ENCODE measurements at places on chromosomes 16 and 17.
A peak's percentile ranks its signal among the peaks of the same experiment; 100 is the strongest.

DNA sequence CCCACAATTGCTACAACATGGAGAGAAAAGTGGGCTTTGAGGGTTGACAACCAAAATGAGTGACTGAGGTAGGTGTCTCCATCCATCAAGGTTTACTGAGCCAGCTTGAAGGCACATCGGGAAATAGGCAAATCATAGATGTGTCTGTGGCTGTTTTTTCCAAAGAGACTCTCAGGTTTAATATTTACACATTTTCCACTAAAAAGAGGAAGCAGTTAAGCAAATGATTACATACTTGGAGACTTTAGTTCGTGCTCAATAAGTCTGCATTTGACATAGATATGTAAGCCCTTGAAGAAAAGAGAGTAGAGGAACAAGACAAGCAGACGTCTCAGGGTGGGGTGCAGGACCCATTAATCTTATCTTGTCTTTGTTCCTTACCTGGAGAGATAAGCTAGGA is 148.9 kb upstream of the COX10 start:
- DNase-seq = no peak

DNA sequence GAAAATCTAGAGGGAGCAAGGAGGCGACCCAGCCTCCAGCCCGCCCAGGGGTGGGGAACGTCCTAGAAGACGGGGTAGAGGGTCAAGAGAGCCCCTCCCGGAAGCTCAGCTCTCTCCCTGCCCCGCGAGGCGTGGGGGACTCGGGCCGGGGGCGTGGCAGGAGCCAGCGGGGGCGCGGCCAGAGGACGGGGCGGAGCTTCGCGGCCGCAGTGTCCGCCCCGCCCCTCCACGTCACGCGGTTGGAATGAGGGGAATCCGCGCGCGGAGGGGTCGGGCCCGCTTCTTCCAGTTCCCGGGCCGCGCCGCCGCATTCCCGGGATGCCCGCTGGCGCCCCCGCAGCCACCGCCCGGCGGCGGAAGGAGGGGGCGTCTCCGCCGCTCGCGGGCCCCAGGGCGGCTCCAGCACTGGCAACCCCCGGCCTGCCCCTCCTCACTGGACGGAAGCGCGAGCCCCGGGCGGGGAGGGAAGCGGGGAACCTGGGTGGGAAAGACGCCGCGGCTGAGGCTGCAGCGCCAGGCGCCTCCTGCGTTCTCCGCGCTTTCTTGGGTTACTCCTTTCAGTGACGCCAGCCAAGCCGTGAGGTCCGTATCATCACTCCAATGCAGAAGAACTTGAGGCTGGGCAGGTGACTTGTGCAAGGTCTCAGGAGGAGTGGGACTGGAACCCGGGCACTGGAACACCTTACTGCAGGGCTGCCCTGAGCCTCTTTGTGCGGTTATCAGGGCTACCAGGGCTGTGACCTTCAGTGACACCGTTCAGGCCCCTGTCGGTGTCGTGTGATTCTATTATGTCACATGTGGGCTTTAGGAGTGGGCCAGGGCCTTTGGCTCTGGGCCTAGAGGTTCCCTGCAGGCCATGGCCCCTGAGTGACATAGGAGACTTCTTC is 4.3 kb downstream of the MYO1C start:
- peak; percentile 95 for DNase-seq

DNA sequence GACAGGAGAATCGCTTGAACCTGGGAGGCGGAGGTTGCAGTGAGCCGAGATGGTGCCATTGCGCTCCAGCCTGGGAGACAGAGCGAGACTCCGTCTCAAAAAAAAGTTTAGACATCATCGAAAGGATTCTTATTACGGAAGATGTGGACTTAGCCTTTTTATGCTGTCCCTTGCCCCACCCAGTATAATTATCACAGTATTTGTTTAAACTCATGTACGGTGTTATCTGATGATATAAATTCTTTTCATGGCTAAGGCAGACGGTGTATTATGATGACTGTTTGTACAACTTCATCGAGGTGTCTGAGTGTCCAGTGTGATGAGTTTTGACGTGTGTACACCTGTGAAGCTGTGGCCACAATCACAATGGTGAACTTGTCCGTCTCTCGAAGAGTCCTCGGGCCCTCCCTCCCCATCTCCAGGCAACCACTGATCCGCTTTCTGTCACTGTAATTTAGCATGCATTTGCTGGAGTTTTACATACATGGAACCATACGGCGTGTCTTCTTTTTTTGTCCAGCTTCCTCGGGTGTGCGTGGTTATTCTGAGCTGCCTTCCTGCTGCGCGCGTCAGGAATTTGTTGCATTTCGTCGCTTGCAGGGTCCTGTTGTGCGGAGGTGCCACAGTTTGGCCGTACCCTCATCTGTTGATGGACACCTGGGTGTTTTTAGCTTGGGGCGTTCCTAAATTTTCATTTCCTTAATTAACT is 26.2 kb downstream of the BAIAP2 start:
- DNase-seq = no peak

GRCh38 chr17:51088287-51088686 is 32.4 kb downstream of the SPAG9 start:
- DNase-seq = no peak

DNA sequence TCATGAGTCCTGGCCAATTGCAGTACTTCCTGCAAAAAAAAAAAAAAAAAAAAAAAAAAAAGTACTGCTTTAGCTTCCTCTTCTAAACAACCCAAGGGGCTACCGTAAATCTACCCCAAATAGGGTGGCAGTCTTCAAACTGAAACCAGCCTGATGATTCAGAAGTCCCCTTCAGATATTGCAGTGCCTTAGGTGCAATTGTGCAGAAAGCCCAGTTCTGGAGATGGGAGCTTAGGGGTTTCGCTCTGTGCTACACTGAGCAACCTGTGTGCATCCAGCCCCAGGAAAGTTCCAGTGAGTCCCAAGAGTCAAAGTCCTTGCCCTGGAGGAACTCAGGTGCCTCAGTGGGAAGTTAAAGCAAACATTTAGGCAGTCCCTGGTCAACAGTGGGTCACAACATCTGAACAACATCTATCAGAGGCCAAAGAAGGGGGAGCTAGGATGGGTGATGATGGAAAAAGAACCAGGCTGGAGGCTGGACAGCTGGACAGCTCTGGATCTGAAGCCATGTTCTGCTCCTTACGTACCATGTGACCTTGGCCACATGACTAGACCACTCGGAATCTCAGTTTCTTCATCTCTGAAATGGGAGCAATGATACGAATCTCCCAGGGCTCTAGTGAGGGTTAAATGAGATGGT is 6.7 kb upstream of the CIITA start:
- DNase-seq = no peak

GRCh38 chr17:20202141-20202621 is 193.0 kb downstream of the SPECC1 start:
- no peak for DNase-seq

DNA sequence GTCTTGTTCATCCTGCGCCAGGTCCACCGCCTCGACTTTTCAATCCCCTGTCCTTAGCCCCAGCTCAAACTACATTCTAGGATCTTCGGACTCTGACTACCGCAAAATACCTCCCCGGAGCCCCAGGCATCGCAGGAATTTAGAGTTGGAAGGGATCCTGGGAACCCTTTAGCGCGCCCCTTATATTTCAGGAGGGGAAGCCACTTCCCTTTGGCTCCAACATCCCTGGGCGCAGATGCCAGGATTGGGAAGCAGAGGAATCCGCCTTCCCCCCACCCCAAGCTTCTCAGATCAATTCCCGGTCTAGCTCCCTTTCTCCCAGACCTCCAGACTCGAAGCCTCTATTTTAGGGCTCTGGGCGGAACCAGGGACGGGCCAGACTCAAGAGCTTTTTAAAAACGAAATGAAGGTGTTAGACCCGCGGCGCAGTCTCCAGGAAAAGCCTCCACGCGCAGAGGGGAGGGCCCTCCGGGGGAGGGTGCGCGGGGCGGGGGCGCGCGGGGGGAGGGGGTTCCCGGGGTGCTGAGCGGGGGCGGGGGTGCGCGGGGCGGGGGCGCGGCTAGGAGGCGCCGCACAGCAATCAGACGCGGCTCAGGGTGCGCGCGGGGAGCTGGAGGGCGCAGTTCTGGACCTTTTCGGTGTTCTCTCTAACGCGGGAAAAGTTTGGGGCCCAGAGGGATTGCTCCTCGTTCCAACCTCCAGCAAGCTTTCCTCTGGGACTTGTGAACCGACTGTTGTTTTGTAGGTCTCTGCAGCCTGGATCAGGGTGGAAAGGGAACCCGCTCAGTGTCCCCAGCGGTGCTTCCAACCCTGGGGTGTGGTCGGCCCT is 1.6 kb downstream of the AHSP start:
- DNase-seq = no peak

DNA sequence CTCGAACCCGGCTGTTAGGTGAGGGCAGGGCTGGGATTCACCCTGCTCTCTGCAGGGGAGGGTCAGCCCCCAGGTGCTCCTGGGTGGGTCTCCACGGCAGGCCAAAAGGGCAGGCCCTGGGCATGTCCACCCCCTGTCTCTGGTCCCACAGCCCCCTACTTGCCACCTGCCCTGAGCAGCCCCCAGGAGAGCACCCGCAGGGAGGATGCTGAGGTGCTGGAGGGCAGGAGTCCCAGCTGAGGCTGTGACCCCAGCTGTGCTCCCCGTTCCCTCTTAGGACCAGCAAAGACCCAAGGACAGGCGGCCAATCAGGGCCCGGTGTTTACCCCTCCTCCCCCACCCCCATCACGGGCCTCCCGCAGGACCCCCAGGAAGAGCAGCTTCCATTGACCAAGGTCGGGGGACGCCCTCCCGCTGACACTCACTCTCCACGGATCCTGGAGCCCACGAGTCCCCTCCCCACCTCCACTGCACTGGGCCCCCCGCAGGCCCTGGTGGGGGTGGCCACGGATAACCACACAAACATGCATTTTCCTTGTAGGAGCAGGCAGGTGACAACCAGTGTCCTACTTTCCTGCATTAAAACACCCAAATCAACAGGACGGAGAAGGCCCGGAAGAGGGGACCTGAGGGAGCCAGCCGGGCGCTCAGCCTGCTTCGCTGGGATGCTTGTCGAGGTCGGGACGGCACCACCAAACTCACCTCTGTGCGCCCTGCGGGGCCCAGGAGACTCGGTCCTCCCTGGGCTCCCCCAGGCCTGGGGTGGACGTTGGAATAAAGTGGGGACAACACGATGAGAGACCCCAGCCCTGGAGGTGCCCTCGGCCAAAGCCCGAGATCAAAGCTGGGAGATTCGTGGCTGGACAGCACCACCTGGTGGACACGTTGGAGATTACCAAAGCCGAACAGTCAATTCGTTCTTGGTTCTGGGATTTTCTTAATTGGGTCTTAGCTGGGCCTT is 22.5 kb upstream of the ENPP7 start:
- no peak for DNase-seq

DNA sequence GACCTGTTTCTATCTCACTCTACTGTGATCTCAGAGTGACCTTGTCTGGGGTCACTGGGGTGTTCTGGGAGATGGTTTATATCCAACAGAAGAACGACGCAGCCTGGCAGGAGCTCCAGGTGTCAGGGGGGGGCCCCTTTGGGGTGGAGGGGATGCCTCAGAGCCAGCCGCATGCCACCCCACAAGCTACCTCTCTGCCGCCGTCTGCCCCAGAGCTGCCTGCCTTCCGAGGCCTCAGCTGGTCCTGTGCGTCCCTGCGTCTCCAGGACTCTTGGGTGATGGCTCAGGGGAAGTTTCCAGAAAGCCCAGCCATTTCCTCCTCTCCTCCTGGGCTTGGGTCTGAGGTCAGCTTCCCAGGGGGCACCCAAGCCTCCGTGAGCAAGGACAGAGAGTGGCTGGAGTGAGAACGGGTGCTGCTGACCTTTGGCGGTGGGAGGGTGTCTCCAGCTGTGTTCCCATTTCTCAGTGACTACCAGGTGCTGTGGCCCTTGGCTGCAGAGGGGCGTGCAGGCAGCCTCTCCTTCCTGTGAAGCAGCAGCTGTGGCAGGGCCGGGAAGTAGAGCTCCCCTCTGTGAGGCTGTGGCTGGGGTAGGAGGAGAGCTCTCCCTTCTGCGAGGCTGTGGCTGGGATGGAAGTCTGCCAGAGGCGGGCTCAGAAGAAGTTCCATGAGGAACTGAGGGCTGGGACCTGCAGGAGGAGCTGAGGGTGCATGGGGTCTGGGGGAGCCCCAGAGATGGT is 19.8 kb downstream of the JPH3 start:
- DNase-seq = no peak

- DNase-seq = no peak
Measured at GRCh38 chr17:70024253-70024652, 50.8 kb upstream of the KCNJ16 start.

DNA sequence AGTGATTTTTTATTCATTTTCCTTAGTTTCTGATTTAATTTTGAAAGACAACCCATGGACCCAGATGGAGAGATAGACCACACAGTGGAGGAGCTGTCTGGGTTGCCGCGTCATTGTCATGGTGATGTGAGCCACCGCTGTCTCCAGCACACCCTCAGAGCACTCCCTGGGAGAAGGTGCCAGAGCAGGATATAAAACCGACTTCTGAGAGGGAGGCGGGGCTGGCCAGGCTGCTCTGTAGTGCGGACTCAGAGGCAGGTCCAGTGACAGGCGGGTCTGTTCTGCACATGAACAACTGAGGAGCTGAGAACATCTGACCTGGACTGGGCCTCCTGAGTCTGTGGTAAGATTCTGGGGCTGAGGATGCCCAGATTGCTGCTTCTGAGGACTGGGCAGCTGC is 216.3 kb upstream of the NLRP1 start:
- no peak for DNase-seq

DNA sequence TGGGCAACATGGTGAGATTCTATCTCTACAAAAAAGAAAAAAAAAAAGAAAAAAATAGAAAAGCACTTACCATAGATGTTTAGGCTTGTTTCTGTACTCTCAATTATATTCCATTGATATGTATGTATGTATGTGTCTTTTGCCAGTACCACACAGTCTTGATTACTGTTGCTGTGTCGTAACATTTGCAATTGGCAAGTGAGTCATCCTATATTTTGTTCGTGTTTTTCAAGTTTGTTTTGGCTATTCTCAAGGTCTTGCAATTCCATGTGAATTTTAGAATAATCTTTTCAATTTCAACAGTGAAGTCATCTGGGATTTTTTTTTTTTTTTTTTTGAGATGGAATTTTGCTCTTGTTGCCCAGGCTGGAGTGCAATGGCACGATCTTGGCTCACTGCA is 19.3 kb downstream of the SPECC1 start:
- DNase-seq = no peak

- DNase-seq = no peak
Measured at GRCh38 chr17:81694810-81695209, 8.4 kb upstream of the MRPL12 start.

- no peak for DNase-seq
Measured at GRCh38 chr16:64094181-64094965, 1027.5 kb downstream of the CDH11 start.

DNA sequence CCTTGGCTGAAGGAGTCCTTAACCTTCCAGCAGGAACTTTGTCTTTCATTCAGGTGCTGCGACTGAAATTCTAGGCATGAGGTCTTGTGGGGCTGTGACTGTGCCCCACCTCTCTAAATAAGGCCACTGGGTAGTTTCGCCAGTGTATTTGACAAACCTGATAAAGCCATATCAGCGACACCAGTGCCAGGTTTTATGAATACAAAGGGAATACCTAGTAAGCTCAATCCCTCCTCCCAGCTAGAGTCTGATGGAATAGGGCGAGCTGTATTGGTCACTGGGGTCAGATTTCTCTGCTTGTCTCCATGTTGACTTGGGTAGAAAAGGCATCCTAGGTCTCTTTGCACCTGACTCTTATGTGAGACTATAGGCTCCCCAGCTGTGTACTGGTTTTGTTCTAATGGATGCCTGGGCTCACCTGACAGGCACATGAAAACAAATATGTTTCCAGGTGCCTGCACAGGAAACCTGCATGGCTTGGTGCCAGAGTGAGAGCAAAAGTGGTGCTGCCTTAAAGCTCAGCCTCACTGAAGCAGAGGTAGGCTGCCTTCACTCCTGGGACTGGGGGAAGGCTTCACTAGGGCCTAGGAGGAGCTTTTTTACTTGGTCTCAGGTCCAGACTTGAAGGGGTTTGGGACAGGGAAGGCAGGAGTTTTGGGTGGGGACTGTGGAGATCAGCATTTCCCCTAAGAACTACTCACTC is 8.3 kb downstream of the SLC7A6 start:
- DNase-seq = no peak
